ENCODE measurements at places on chromosomes 7 and 10.

GRCh38 chr7:106201164-106201563 is 83.6 kb downstream of the NAMPT start:
- no peak for DNase-seq

GRCh38 chr10:81297292-81297691 is 577.7 kb upstream of the NRG3 start:
- no peak for DNase-seq

DNA sequence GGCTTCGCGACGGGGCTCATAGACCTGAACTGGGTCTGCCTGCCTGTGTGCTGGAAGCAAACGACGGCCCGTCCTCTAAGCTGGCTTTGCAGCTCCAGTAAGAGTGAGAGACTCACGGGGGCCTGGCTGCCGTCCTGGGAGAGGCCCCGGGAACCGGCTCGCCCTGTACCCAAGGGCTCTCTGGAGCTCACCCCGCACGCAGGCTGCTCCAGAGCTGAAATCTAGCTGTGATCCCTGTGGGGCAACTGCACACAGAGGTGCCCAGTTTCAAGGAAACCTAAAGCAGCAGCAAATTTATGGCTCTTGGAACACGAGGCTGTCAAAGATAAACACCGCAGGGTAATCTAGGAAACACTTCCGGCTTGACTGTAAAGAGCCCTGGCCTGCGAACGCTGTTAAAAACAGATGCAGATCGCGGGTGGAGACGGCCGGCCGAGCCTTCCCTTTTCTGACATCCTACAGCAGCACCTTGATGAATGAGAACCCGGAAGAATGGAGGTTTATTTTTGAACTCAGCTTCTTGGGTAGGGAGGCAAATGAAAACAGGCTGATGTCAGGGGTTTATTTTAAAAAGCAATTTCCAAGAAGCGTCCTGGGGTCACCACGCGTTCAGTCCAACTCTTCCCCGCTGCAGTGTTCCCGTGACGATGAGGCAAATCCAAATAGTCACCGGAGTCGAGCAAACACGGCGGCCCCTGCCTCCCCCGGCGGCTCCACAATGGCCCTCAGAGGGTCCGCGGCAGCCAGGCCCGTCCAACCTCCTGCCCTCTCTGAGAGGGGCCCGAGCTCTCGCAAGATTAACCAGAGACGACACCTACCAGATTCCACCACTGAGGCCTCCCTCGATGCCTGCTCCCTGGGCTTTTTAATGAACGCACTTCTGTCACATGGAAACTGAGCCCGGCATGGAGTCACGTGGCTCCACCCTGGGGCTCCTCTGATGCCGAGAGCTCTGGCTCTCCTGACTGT is 29.6 kb downstream of the AMZ1 start:
- no peak for DNase-seq

DNA sequence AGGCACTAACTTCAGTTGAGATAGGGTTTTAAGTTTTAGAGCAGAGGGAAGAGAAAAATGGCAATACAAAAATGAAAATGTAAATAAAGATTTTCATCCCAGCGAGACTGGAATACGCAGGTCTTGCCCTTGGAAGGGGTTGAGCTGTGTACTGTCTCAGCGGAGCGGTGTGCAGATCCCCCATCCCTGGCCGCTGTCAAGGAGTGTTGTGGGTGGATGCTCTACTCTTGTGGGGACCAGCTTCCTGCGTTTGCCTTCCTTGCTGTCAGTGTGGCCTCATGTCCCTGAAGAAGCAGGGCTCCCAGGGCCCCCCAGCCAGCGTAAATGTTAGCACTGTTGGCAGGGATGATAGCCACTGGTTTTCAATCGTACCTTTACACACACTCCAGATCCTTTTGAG is 249.7 kb upstream of the PITRM1 start:
- DNase-seq: no peak

GRCh38 chr10:73838008-73838567 is 26.7 kb upstream of the NDST2 start:
- no peak for DNase-seq

- no peak for DNase-seq
These were observed 25.5 kb downstream of the RAMP3 start for GRCh38 chr7:45182856-45183710.

DNA sequence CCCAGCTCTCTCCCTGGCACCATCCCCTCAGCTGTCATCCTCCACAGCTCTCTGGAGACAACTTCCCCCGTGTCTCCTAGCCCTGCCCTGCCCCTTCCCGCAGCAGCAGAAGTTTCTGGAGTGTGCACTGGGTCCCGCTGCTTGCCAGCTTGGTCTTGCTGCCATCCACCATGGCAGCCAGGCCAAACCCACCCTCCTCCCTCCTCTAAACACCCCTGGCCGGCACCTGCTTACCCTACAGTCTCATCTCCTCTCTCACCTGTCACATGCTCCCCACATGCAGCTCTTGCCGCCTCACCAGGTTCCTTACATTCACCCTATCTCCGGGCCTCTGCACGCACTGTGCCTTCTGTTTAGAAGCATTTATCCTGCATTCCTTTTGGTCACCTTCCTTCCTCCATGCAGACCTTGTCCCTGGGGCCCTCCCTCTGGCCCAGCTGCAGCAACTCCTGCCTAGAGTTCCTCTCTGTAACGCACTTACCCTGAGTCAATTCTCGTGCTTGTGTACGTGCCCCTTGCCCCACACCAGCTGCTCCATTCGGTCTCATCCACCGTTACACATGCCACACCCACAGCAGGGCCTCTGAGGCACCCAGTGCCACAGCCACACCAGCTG is 93.9 kb upstream of the RET start:
- no peak for DNase-seq

DNA sequence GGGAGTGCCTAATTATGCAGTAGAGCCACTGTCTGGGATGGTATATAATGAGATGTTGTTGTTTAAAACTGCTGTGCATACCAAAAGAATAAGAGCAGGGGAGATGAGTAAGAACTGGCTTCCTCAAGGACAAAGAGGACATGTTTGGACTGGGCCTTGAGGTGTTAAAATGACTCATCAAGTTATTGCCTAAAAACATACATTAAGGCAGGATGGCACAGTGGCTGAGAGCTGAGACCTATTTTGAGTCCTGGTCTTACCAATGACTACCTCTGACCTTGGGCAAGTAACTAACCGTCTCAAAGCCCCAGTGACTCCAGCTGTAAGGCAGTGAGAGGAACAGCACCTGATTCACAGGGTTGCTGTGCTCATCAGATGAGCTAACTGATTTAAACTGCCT is 71.1 kb downstream of the CFAP58 start:
- no peak for DNase-seq

- no peak for DNase-seq
These were observed 1.1 kb upstream of the KLF14 start for GRCh38 chr7:130734815-130735716.

DNA sequence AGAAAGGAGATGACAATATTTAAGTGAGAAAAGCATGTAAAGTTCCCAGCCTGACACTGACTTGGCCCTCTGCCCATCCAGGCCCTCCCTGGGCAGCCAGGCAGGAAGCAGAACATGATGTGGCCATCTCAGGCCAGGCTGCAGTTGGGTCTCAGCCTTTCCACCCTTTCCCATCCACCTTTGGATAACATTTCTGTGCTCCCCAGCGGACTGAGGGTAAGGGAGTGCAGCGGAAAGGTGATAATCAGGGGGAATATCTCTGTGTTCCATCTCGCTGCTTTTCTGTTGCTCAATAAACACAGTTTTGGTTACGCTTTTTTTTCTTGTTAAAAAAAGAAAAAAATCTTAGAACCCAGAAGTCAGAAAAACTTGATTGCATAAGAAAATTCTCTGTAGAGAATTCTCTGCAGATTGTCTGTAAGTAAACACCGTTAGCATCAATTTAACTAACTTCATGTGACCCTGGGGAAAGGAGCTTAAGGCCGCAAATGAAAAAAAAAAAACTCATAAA is 37.2 kb upstream of the TARP start:
- no peak for DNase-seq

GRCh38 chr7:134739362-134739761 is 40.1 kb upstream of the CALD1 start:
- DNase-seq: no peak

GRCh38 chr10:31320550-31321211 is 1.7 kb downstream of the ZEB1 start:
- DNase-seq: no peak

DNA sequence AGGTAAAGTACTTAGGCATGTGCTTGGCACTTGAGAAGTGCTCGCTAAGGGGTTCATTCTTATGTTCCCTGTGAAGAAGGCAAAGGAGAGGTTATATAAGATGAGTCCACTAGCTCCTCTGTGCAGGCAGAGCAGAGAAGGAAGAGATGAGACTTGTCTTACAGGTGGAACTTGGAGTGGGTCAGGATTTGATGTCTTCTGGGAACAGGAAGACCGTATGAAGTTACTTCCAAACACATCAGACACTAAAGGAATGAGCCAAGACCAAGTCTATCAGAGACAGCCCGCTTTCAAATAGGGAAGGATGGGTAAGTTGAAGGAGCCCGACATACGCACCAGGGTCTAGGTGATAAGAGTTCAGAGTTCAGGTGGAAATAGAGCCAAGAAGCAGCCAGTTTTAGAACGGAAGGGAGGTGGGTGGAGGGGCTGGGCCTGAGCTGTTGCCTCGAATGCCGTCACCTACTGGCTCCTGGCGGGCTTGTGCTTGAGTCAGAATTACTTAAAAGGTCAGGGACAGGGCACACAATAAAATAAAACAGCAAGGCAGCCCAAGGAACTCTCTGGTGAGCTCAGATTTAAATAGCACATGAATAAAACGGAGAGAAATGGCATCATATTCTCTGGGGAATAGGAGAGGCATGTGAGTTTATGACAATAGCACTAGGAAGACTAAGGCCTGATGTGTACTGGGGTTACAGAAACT is 56.1 kb upstream of the GRB10 start:
- no peak for DNase-seq

DNA sequence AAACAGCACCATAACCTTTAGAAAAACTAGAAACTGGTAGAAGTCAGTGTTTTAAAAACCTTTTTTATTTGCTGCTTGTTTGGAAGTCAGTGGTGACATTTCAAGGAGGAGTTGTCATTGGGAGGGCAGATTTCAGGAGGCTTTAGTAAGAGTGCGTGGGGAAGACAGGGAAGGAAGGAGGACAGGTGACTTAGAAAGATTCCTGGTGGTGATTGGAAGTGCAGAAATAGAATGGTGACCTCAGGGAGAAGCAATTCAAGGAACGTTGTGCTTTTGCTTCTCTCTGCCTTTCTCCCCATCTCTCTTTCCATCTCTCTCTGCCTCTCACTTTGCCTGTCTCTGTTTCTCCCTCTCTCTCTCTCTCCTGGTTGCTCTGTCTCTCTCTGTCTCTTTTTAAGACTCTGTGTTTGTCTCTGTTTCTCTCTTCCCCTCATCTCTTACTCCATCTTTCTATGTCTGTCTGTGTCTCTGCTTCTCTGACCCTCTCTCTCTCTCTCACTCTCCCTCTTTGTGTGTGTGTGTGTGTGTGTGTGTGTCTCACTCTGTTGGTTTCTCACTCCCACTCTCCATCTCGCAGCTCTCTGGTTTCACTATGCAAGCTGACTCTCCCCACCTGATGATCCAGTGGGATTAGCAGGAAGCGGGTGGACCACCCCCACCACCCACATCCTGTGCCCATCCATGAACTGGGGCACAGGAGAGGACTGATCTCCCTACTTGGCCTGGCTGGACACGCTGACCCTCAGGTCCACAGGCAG is 10.9 kb upstream of the PFKP start:
- no peak for DNase-seq

DNA sequence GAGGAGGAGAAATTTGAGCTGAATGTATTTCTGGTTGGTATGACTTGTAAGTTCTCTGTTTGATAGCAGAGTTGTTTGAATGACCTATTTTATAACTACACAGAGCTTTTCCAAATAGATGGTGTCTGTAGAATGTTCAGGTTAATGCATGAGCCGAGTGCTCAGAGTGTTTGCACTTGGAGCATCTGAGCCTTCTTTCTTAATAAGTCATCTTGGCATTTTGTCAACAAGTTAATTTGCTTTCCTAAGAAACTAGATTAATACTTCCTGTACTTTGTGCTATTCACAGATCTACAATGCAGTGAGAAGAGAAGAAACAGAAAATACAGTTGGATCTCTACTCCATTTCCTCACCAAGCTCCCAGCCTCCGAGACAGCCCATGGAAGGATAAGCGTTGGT is 138.2 kb downstream of the PLCE1 start:
- no peak for DNase-seq

DNA sequence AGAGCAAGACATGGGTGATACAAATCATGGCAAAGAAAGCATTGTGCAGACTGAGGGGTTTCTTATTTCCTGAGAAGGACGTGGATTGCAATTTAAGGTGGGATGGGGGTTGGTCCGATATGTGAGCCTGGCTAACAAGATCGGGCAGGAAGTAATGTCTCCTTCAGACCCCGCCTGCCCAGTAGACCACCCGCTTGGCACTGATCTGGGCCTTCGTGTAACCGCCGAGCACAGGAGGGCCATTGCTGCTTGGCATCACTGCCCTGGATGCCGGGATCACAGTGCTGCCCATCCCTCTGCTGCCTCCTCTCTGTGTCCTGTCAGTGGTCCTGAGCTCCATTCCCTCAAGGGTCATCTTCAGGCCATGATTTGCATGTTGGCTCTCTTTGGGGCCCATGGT is 214.6 kb upstream of the ZNF32 start:
- DNase-seq: no peak

DNA sequence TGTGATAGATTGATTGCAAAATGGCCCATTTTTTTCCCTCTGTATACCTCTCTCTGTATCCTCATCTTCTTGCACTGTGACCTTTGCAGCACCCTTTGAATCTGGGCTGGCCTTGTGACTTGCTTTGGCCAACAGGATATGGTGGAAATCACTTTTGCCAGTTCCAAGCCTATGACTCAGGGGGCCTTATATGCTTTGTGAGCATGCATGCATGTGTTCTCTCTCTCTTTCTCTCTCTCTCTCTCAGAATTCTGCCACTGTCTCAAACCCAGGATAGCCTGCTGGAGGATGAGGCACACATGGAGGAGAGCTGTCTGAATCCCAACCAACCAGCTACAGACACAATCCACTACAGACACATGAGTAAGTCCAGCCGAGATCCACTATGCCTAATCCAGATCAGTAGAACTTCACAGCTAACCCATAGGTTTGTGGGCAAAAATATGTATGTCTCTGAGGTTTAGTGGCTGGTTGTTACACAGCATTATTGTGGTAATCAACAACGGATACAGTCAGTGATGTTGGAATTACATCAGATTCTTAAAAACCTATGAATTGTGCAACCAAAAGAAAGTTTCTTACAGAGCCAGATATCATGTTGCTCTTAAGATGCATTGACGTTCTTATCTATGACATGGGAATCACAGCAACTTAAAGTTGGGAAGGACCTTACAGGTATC is 41.8 kb upstream of the ABCB4 start:
- no peak for DNase-seq

- no peak for DNase-seq
These were observed 59.9 kb downstream of the KCNMA1 start for GRCh38 chr10:77577666-77578229.

GRCh38 chr10:90859321-90859751 is 1.5 kb upstream of the HTR7 start:
- DNase-seq: no peak

- DNase-seq: no peak
These were observed 649.1 kb downstream of the INHBA start for GRCh38 chr7:41053820-41054219.

DNA sequence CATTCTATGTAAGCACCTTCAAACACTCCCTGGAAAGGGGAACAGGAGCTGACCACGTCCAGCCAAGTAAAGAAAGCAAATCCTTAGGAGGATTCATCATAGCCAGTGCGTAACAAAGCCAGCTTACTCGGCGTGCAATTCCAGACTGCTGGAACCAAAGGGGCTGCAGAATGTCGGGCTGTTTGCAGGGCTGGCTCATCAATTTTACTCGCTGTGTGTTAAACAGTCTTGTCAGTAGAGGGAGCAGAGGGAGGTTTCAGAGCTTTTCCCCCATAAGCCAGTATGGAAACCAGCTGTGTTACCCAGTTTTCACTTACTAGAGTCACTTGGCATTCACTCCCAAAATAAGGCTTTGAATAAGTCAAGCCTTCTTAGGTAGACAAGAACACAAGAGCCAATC is 127.1 kb downstream of the KMT2E start:
- peak; percentile 56 for DNase-seq
